ENCODE measurements at places on chromosomes 11 and 22.

GRCh38 chr11:75186999-75187398, 36.1 kb downstream of the SLCO2B1 start:
- DNase-seq, result no peak
- H3K27me3 ChIP-seq, result peaks cover 2% of the 10 kb centered on the region
- no peak overlapping the region for H3K27ac ChIP-seq

DNA sequence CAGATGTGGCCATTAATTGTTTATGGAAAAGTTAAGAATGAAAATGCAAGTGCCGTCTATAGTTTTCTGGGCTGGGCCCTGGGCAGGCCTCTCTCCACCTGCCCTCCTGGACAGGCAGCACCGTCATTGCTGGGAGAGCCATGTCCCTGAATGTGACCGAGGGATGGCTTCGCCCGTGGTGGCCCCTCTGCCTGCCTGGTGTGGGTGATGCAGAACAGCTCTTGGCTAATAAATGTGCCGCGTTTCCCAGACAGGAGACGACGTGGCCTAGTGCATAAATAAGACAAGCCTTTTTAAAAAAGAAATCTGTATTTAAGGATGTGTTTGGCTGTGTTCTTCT, 407.3 kb downstream of the TBC1D22A start:
- no peaks in the 10 kb centered on the region for H3K4me1 ChIP-seq
- no peak overlapping the region for H3K4me3 ChIP-seq
- DNase-seq, result no peak
- H3K27me3 ChIP-seq, result no peaks in the 10 kb centered on the region
- no peak overlapping the region for H3K27ac ChIP-seq

DNA sequence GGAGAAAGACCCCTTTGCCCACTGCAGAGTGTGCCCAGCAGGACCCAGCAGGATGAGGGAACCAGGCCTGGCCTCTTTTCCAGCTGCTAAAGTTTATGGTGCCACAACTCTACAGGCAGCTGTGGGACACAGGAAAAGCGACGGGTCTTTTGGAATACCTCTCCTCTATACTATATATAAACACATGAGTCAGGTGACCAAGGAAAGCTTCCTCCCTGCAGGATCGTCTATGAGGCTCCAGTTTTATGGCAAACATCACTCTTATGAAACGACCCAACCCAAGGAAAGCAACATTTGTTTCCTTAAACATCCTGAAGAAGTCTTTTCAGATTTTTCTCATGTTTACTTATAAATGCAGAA, 102.8 kb upstream of the AKIP1 start:
- peaks cover 22% of the 10 kb centered on the region for H3K27me3 ChIP-seq
- no peaks in the 10 kb centered on the region for H3K36me3 ChIP-seq
- DNase-seq, result no peak

- peak overlapping the region; percentile 33 for H3K27ac ChIP-seq
- no peak overlapping the region for H3K4me3 ChIP-seq
- DNase-seq, result peak; percentile 49
- no peaks in the 10 kb centered on the region for H3K27me3 ChIP-seq
Observed at GRCh38 chr22:20243537-20244249, 24.4 kb downstream of the RTN4R start.

DNA sequence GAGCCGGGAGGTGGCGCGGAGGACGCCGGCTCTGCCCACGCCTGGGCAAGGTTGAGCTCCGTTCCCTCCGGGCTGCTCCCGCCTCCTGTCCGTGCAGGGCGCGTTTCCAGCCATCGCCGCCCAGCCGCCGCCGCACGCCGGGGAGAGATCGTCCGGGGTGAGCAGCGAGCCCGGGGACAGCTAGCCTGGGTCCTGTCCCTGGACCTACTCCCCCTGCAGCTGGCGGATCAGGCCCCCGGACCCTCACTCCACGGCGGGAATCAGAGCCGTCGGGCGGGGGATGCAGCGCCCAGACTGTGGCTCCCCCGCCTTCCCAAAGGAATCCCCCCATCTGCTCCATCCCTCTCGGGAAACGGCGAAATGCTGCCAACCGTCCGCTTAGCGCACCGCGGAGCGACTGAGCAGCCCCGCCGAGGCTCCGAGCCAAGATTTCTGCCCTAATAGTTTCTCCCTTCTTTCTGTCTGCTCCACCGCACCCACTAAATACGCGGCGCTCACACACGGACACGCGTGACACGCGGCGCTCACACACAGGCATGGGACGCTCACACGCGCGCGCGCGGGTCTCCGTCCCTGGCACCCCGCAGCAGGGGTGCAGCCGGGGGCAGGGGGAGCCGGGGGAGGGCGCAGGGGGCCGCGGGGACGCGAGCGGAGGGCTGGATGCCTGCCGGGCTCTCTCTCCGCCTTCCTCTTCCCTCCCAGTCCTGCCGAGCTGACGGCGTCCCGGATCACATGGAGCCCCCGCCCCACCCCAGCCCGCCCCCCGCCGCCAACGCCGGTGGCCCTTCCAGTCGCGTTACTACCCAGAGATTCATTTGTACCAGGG, at the start of gene KCNJ5:
Gene KCNJ5 (plus strand): TSS at position 814 of the 826 bp plus-strand sequence. CDS start 19,918 bp downstream, outside the sequence.
- peaks cover 7% of the 10 kb centered on the region for H3K4me1 ChIP-seq
- H3K27me3 ChIP-seq, result peaks cover 66% of the 10 kb centered on the region

GRCh38 chr22:29731058-29731850, 11.5 kb downstream of the CABP7 start:
- DNase-seq, result no peak
- no peaks in the 10 kb centered on the region for H3K36me3 ChIP-seq
- H3K27ac ChIP-seq, result no peak overlapping the region
- H3K27me3 ChIP-seq, result no peaks in the 10 kb centered on the region
- H3K4me1 ChIP-seq, result no peaks in the 10 kb centered on the region

- no peaks in the 10 kb centered on the region for H3K36me3 ChIP-seq
- H3K4me1 ChIP-seq, result no peaks in the 10 kb centered on the region
- no peak for DNase-seq
- no peaks in the 10 kb centered on the region for H3K27me3 ChIP-seq
Observed at GRCh38 chr11:97847730-97848129, 1173.0 kb upstream of the CNTN5 start.

- H3K4me1 ChIP-seq, result no peaks in the 10 kb centered on the region
- H3K27me3 ChIP-seq, result no peaks in the 10 kb centered on the region
- no peaks in the 10 kb centered on the region for H3K36me3 ChIP-seq
Observed at GRCh38 chr11:101278286-101278685, 148.7 kb upstream of the PGR start.

DNA sequence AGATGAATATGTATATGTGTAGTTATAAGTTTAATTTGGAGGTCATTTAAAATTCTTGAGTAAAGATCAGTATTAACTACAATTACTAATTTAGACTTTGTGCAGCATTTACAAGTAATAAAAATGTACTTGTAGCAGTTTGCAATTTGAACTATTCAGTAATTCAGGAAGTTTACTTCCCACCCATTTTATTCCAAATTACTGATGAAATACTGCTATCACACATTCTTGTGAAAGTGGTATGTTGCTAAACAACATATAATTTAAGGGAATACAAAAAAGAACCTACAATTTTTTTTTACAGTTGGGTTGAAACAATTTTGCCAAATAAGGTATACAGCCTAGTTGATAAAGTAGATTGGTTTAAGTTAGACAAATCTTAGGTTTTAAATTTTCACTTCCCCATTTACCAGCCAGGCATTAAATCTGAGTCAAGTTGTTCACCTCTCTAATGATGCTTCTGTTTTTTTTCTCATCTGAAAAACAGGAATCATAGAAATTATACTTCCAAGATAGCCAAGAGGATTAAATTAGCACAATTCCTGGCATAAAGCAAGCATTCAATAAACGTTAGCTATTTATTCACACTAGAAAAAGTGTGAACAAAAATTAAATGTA, 45.3 kb downstream of the ZBTB44 start:
- peaks cover 38% of the 10 kb centered on the region for H3K36me3 ChIP-seq
- DNase-seq, result no peak
- H3K4me1 ChIP-seq, result peaks cover 19% of the 10 kb centered on the region
- no peaks in the 10 kb centered on the region for H3K27me3 ChIP-seq

GRCh38 chr22:30882184-30882717, 86.3 kb downstream of the MORC2 start:
- H3K27me3 ChIP-seq, result no peaks in the 10 kb centered on the region
- H3K4me3 ChIP-seq, result no peak overlapping the region
- no peaks in the 10 kb centered on the region for H3K4me1 ChIP-seq

DNA sequence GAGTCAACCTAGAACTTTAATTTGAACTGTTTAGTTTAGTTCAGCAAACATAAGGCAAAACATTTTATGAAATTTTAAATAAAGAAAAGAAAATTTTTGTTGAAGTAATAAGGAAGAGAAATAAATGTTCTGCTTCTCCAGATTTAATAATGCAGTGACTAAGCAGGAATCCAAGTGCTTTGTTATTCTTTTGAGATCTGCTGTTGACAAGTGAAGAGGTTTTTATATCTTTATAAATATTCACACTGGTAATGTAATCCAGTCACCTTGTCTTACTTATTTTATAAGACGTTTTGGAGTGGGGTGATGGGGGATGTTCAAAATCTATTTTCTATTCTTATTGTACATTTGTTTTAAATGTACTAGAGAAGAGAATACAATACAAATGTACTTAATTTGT, 725.9 kb upstream of the CCDC179 start:
- H3K36me3 ChIP-seq, result no peaks in the 10 kb centered on the region
- no peak for DNase-seq
- H3K4me1 ChIP-seq, result no peaks in the 10 kb centered on the region
- H3K4me3 ChIP-seq, result no peak overlapping the region

DNA sequence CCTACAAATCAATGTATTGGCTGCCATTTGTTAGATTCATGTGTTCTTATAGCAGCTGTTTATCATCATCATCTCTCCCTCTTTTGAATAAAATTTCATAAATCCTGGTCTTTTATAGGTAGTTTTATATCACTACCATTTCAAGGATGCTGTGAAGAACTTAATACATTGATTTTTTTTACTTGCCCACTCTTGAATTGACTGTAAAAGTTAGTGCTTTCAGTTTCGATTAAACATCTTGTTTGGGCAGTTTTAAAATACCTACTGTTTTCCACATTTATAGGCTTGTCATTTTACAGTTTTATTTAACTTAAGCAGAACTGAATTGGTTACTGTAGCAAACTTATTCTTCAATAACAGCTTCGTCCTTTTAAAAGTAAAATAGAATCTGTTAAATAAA, 59.5 kb downstream of the TTC17 start:
- DNase-seq, result no peak
- H3K27me3 ChIP-seq, result no peaks in the 10 kb centered on the region
- peaks cover 5% of the 10 kb centered on the region for H3K4me1 ChIP-seq

GRCh38 chr11:44036811-44037657, 10.7 kb upstream of the ACCSL start:
- H3K27me3 ChIP-seq, result peaks cover 2% of the 10 kb centered on the region
- no peak overlapping the region for H3K27ac ChIP-seq
- no peak for DNase-seq
- no peak overlapping the region for H3K4me3 ChIP-seq

- H3K36me3 ChIP-seq, result peaks cover 89% of the 10 kb centered on the region
- no peak overlapping the region for H3K4me3 ChIP-seq
- no peaks in the 10 kb centered on the region for H3K27me3 ChIP-seq
Observed at GRCh38 chr22:41883400-41883799, 31.5 kb downstream of the SHISA8 start.

DNA sequence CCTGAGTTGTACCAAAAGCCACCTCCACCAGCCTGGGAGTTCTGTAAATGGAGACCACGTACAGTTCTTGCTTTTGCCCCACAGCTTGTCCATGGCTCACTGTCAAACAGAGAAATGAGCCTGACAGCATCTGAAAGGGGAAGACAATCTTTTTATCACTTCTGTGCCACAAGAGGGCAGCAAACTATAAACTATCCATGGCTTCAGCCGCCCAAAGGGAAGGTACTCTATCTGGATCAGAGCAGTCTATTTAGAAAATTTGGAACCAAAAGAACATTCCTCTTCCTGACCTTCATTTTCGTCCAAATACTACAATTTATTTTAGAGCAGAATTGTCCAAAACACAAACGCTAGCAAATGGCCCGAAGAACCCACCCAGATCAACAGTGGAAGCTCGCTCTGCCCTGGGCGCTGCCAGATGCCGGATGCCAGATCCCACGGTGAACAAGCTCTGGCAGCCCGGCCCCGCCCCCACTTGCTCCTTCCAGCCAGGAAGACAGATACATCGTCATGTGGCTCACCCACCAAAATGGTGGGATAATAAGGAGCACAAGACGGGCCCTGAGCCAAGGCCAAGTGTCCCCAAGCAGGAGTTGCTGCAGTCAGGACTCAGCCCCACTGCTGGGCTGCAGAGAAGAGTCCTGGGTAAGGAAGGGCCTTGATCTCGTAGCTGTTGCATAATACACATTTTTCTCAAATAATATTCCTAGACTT, 23.9 kb upstream of the SCGB1A1 start:
- peak; percentile 40 for DNase-seq
- no peak overlapping the region for H3K4me3 ChIP-seq
- peaks cover under 1% of the 10 kb centered on the region for H3K27me3 ChIP-seq
- no peak overlapping the region for H3K27ac ChIP-seq

DNA sequence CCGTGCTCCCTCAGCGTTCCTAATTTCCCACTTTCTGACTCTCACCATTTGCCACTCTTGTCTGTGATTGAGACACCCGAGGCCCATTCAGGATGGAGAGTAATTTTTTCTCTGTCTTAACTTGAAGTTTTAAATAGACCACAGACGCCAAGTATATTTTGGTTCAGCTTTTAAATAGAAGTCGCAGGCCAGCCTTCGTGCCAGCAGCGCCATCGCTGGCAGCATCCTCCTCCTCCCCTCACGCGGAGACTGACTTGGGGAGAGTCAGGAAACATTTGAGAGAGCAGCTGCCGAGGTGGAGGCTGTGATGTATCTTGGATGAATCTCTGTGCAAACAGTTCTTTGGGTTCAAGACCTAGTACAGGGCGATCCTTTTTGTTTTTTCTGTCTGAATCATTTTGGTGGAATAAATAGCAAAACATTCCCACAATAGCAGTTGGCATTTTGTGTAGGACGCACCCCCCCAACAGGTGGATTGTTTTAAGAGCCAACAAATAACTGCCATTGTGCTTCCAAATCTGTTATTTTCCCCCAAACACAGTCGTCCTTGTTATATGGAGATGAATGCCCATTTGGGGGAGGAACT, 889 bp upstream of the DMC1 start:
- H3K4me1 ChIP-seq, result peaks cover 23% of the 10 kb centered on the region
- peaks cover 8% of the 10 kb centered on the region for H3K36me3 ChIP-seq
- H3K4me3 ChIP-seq, result peak overlapping the region; percentile 94
- no peaks in the 10 kb centered on the region for H3K27me3 ChIP-seq

GRCh38 chr11:18312012-18312411, 9.9 kb downstream of the HPS5 start:
- DNase-seq, result no peak
- no peaks in the 10 kb centered on the region for H3K27me3 ChIP-seq
- H3K27ac ChIP-seq, result no peak overlapping the region
- no peak overlapping the region for H3K4me3 ChIP-seq

DNA sequence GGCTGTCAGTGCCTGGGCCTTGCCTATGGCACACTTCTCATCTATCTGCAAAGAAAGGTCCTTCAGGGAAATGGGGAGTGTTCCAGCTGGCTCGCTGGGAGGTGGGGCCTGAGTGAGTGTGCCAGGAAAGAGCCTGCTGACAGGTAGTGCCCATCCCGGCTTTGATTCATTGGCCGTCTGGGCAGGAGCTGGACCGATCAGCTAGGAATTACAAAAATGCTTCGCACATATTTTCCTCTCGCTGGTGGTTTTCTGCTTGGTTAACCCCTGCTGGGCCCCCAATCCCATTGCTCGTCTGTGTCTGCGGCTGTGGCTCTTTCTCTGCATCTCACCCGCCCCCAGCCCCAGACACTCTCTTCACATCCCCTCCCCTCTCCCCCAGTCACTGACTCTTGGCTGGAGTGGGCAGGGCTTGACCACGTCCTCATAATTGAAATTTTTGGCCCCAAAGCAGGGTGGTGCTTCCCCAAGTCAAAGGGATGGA, 10.8 kb downstream of the LIF start:
- H3K27me3 ChIP-seq, result no peaks in the 10 kb centered on the region
- peaks cover 29% of the 10 kb centered on the region for H3K4me1 ChIP-seq
- H3K4me3 ChIP-seq, result no peak overlapping the region
- DNase-seq, result no peak

- H3K4me3 ChIP-seq, result no peak overlapping the region
- H3K27ac ChIP-seq, result no peak overlapping the region
- H3K27me3 ChIP-seq, result no peaks in the 10 kb centered on the region
- no peaks in the 10 kb centered on the region for H3K4me1 ChIP-seq
Observed at GRCh38 chr11:105789579-105790420, 179.9 kb downstream of the GRIA4 start.
